ENCODE measurements at places on chromosomes 3 and 15. TPM values are rescaled to one million over a fixed set of nuclear protein-coding genes. Genes with fewer than 3 reads are reported as not detected.

The CSPG4 gene
- total RNA-seq = 16.6 TPM

The SLC15A2 gene
- 5.0 TPM for total RNA-seq

The GRIP2 gene
- total RNA-seq = 42.9 TPM

The PRR20G gene
- total RNA-seq = not detected

The FAM162A gene
- 118 TPM for total RNA-seq

The TMCO5A gene
- not detected for total RNA-seq

The C3orf20 gene
- total RNA-seq = 0.36 TPM

The KBTBD8 gene
- 8.7 TPM for total RNA-seq

The ETV5 gene
- 4.9 TPM for total RNA-seq

The CNTN6 gene
- 0.22 TPM for total RNA-seq

The PLOD2 gene
- total RNA-seq = 12.8 TPM

The IL5RA gene
- total RNA-seq = not detected

The DUOXA2 gene
- total RNA-seq = not detected

The PPP1R14D gene
- total RNA-seq = not detected

The MPI gene
- 86.4 TPM for total RNA-seq
